ENCODE measurements at places on chromosomes 4 and X.

- no peak for DNase-seq
Observed at GRCh38 chrX:76172325-76172893, 453 bp upstream of the PBDC1 start.

GRCh38 chrX:10199212-10199611, 42.4 kb downstream of the CLCN4 start:
- DNase-seq, result no peak

DNA sequence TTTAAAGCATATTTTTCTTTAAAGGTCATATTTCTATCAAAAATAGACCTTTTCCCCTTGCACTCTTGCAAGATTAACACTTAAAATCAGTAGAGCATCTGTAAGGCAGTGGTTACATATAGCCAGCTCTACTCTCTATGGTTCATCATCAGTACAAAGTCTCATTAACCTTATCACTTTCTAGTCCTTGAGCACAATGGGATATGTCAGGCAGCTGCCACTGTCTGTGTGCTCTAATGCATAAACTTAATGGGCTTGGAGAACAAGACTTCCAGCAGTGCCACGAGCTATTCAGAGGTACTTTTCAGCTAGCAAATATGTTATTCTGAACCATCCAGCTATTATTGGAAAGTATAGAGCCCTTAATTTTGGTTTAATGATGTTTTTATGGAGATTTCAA, 393.7 kb downstream of the GASK1B start:
- no peak for DNase-seq

GRCh38 chrX:131901546-131901945, 121.6 kb upstream of the STK26 start:
- DNase-seq, result no peak

DNA sequence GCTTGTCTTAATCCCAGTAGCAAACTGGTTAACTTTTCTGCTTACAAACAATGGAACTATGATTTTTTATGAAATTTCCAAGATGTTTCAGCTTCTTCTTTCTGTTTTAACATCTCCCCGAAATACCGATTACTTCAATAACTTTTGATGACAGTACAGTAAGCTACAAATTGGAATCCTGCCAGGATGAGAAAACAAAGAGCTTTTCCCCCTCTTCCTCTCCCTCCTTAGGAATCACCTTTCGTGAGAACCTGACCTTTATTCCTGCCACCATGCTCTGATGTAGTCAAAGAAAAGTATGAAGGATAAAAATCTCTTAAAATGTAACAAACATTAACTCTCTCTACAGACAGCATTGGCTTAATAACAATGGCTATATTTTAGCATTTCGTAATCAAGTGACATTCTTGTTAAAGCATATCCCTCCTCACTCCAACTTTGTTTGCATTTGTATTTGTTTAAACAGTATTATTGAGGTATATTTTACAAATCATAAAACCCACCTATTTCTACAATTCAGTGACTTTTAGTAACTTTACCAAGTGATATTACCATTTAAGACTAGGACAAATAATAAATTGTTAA, 148.7 kb upstream of the NAP1L5 start:
- no peak for DNase-seq

- no peak for DNase-seq
Observed at GRCh38 chrX:13540602-13541001, 28.8 kb upstream of the EGFL6 start.

DNA sequence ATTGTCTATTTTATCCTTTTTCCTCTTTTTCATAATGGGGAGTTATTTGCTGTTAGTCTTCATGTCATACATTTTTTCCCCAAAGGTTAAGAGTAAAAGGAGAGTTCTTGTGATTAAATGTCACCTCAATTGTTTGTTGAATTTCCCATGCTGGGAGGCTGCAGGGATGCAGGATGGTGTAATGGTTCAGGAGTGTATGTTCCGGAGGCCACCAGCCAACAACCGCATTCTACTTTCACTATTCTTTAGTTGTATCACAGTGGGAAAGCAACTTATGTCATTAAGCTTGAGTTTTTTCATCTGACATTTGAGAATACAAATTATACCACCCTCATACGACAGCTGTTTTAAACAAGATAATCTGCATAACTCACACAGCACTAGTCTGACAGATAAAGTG, 15.4 kb downstream of the AFP start:
- DNase-seq, result no peak

DNA sequence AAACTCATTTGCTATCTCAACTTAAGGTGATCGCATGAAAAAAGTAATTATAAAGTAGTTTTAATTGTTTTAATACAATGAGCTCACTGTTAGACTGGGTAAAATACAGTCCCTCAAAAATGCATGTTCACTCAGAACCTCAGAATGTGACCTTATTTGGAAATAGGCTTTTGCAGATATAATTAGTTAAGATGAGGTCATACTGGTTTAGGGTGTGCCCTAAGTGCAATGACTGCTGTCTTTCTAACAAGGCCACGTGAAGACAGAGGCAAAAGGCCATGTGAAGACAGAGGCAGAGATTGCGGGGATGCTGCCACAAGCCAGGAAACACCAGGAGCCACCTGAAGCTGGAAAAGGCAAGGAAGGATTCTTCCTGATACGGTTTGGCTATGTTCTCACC, 262.1 kb downstream of the NKX6-1 start:
- DNase-seq, result no peak

GRCh38 chr4:141565379-141566089, 70.8 kb upstream of the IL15 start:
- DNase-seq, result no peak

GRCh38 chrX:69176053-69176452, 10.8 kb upstream of the PJA1 start:
- no peak for DNase-seq

GRCh38 chr4:71247706-71248105, 91.1 kb upstream of the SLC4A4 start:
- no peak for DNase-seq

DNA sequence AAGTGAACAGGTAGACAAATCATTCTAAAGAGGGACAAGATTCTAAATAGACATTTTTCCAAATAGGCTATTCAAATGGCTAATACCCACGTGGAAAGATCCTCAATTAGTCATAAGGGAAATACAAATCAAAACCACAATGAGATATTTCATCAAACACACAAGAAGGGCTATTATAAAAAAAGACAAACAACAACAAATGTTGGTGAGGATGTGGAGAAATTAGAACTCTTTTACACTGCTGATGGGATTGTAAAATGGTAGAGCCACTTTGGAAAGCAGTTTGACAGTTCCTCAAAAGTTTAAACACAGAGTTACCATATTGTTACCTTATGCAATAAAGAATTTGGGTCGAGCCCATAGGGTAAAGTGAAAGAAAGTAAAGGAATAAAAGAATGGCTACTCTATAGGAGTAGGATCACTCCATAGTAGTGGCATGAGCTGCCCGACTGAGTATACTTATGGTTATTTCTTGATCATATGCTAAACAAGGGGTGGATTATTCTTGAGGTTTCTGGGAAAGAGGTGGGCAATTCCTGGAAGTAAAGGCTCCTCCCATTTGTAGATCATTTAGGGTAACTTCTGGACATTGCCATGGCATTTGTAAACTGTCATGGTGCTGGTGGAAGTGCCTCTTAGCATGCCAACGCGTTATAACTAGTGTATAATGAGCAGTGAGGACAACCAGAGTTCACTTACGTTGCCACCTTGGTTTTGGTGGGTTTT, 58.9 kb upstream of the FAM9C start:
- DNase-seq, result no peak

- DNase-seq, result no peak
Observed at GRCh38 chr4:183303301-183303700, 16.8 kb downstream of the CLDN22 start.

- DNase-seq, result no peak
Observed at GRCh38 chr4:5168891-5169290, 117.6 kb downstream of the STK32B start.

- no peak for DNase-seq
Observed at GRCh38 chr4:169121861-169122382, 111.9 kb upstream of the CBR4 start.

DNA sequence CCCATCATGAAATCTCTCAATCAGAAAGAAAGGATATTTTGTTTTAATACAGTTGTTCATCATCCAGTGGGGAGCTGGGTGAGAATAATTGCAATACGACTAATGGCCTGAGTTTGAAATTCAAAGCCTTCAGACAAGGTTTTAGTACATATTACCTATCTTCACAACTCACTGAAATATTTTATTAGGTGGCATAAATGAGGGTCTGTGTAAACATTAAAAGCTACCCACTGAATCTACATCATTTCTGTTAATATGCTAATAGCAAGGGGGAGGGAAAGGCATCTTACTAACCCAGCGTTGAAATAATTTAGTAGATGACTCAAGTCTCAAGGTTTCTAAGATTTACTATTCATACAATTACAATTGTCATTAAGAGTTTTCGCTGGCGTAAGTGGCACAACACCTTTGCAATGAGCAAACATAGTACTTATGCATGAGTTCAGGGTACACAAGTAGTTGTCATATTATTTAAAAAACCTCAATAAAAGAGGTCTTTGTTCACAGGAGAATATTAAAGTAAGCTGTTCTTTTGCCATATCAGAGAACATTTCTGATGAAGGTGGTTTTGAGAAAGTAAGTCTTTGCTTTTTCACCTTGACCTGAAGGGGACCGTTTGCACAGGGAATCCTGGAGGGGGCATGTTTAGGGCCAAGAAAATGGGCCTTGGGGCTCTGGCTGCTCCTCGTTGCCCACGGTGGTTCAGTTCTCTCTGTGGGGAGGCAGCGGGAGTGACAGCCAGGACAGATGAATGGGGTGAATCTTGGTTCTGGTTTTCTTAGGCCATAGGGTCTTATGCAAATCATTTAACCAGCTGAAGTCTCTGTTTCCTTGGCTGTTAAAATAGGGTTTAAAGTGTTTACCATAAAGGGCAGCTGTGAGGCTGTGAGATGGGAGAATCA, 4.5 kb upstream of the RHOH start:
- no peak for DNase-seq

- no peak for DNase-seq
Observed at GRCh38 chr4:151887816-151888180, 127.0 kb upstream of the GATB start.

GRCh38 chr4:126748736-126749135, 884.0 kb upstream of the INTU start:
- DNase-seq, result no peak

Data from midbrain (tissue), 1 donor.